Smooth muscle cell of the brain vasculature (primary cell): ENCODE measurements at places on chromosomes 12 and 14.

- DNase-seq, result no peak
Observed at GRCh38 chr14:74909911-74910310, 13.1 kb downstream of the RPS6KL1 start.

- no peak for DNase-seq
Observed at GRCh38 chr12:6337958-6338433, 3.9 kb downstream of the TNFRSF1A start.

- DNase-seq, result no peak
Observed at GRCh38 chr12:63325757-63326156, 174.8 kb upstream of the AVPR1A start.

DNA sequence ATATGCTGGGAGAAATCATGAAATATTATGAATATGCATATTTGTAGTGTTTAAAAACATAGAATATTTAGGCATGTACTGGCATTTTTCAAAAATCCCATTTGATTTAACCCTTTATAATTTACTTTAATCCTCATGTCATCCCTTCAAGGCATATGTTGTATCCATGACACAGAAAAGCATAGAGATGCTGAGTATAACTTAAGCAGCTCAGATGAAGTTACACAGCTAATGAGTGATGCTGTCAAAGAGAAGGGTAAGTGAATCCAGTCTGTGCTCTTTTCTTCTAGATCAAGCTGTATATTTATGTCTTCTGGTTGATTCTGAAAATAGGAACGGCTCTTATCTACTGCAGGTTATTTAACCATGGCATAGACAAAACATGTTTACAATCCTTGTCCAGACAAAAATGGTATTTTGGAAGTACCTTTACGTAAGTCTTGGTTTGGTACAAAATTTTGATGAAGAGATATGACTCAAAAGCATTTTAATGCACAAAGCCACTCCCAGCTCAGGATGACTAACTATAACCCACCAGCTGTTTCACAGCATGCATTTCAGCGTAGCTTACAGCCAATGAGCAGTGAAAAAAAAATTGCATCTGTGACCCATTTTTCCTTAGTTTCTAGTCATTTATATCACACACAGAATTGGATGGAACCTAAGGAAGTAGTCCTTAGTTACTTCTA, 201.7 kb downstream of the STXBP6 start:
- DNase-seq, result peak; percentile 65

- no peak for DNase-seq
Observed at GRCh38 chr12:71640316-71640715, 23.3 kb downstream of the ZFC3H1 start.

GRCh38 chr12:41013881-41014642, 174.1 kb upstream of the PDZRN4 start:
- no peak for DNase-seq

DNA sequence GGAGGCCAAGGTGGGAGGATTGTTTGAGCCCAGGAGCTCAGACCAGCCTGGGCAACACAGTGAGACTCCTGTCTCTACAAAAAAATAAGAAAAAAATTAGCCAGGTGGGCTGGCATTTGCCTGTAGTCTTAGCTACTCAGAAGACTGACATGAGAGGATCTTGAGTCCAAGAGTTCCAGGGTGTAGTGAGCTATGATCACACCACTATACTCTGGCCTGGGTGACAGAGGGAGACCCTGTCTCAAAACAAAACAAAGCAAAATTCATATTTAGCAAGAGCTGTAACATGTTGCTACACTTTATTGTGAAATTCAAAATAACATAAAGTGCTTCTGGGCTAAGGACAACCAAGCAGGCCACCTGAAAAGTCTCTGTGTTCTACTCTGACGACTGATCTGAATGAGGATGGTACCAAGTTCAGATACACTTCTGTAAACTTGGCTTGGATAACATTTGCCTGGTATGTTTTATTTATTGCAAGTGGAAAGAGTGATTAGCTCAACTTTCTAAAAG, 11.6 kb upstream of the STRN3 start:
- DNase-seq, result no peak

DNA sequence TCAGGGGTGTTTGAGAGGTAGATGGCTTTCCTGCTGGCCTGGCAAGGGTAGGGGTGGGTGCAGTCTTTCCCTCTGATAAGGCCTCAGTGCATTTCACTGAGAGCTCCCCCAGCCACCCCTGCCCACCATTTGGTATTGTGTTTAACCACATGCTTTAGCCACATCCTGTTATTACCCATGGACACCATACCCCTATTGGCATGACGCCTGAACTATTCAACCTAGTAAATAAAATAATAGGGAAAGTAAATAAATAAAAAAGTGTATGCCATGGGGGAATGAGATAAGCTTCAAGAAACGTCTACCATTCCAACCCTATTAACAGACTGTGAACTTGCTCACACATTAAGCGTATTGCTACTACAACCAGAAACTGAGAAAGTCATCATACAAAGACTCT, 7.6 kb upstream of the LGR5 start:
- no peak for DNase-seq

DNA sequence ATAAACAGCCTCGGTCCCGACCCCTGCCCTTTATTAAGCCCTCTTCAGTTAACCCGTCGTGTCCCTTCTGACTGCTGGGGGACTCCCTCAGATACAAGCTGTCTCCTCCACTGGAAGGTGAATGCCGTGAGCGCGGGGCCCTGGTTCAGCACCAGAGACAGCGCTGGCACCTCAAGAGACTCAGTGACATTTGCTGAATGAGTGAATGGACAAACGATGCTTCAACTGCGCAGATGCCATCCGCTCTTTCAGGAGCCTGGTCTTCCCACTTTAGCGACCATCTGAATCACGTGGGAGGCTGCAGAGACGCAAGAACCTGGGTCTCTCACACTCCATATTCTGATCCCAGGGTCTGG, 92.6 kb upstream of the SFSWAP start:
- no peak for DNase-seq

DNA sequence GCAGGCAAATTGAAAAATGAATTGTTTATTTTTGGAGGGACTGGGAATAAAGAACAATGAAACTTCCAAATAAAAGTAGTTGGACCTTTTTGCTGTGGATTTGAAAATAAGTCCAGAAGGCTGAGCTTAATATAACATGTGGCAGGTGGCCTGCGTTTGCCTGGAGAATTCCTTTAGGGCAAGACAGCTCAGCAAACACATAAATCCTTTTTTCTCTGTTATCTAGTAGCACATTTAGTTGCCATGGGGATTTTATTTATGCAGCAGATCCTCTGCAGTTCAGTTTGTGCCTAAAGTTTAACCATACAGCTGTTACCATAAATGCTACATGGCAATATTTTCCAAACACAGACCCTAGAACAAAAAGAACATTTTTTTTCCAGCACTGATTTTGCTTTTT, 180.0 kb downstream of the NPAS3 start:
- DNase-seq, result no peak

- DNase-seq, result no peak
Observed at GRCh38 chr14:104496095-104496494, 83.5 kb upstream of the C14orf180 start.

- DNase-seq, result no peak
Observed at GRCh38 chr14:72513965-72514659, 379.8 kb downstream of the DPF3 start.

DNA sequence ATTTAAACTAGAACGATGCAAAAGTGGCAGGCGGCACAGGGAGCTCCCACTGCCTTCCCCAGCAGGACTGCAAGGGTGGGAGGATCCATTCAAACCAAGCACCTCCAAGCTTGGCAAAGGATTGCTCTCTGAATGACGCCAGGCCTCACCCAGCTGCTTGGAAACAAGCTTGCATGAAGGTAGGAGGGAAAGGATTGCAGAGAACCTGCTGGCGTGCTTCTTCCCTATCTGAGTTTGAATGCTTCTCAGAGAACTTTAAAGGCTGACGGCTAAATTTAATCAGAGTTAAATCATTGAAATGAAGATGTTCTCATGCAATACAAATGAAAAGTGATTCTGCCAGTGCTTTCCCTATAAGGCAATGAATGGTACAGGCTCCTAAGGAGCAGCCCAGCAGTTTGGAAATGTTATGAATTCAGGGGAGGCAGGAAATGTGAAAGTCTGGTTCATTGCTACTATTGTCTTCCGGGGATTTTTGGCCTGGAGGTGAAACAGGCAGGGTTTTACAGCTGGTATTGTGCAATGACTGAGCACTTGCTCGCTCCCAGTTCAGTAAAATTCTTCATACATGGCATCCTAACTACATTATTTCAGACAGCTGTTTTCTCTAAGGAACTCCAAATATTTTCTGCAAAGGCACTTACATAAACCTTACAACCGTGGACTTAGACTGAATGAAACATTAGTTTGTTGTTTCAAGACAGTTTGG, 31.9 kb upstream of the DUSP6 start:
- DNase-seq, result no peak

DNA sequence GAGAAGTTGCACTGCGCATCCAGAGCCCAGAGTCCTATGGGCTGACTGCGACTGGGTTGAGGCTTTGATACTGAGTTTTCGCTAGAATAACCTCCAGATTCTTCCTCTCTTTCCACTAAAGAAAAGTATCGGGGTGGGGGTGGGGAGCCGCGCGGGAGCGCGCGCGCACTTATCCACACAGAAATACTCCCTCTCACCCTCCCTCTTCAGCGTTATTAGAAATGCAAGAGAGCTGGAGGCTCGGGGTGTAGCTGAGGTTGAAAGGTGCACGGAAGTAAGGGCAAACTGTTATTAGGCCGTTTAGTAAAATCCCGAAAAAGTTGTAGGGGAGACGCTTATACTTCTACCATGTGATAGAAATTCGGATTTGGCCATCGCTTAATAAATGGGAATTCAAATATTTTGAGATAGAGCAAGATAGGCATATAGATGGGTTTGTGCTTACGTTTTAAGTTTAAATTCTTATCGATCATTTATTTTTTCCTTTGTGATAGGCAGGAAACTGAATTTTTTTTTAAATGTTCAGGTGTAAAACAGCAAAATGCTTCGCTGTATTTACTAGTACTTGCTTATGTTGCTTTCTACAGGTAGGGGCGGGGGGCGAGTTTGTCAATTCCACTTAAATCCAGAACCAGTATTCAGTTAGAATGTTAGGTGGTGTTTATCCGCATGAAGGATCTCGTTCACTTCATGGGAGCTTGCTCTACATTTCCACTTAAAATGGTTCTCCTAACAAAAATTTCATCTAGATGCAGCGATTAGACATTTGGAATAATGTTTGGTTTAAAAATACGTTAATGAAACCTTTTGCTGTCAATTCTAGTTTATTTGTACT, 1.1 kb downstream of the ARHGAP5 start:
- no peak for DNase-seq

DNA sequence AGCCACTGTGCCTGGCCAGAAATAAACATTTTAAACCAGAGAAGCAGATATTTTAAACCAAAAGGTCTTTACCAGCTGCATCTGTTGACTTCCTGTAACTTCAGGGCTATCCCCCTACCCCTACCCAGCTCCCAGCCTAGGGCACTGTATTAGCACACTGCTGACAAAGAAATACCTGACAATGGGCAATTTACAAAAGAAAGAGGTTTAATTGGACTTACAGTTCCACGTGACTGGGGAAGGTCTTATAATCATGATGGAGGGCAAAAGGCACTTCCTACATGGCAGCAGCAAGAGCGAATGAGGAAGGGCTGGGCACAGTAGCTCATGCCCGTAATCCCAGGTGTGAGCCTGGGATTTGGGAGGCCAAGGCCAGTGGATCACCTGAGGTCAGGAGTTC, 26.0 kb downstream of the GEMIN2 start:
- DNase-seq, result no peak

DNA sequence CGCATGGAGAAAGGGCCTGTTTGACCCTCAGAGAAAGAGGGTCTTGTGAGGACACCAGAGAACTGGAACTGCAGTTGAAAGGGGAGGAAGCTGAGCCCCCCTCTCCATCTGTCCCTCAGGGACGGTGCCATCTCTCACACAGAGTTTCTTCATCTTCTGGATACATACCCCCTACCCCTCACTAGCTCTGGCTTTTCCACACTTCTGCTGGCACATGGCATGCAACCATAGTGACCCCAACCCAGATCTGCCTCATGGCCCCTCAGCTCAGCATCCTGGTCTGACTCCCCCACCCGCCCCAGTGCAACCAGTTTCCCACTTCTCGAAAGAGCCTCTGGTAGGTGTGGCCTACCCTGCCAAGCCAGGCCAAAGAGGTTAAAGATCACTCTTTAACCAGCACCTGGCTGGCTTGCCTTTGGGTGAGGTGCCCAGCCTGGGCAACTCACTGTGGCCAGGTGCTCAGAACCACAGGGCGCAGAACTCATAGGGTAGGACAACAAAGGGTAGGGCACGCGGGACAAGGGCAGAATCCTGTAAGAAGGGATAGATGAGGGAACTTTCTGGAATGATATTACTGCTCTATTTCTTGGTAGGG, 25.8 kb downstream of the GALNT16 start:
- DNase-seq, result no peak

DNA sequence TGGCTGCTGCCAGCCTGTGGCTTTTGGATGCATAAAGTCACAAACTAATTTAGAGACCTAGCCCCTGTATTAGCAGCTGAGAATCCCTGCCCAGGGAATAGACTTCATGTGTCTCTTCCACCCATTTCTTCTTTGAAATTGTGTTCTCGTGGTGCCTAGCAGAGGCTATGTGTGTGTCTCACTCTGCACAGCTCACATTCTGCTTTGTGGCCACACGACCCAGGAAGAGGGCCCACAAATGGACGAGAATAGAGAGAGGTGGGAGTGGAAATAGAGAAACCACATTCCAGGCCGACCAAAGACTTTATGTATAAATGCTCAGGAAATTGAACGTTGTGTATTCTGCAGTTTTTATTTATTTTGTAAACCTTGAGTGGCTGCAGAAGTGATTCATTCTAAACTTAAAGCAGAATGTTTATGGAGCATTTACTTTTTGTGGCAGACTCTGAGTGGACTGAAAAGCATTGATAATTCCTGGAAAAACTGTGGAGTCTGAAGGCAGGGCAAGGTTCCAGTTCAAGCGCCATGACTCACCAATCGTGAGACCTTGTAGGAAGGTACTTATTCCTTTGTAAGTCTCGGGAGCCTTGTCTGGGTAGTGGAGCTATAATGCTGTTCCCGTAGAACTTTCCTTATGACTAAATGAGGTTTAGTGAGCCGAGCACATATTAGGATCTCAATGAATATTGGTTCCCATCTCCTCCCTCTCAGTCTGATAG, 9.1 kb downstream of the B4GALNT3 start:
- no peak for DNase-seq

GRCh38 chr12:26125400-26126339, 833 bp upstream of the BHLHE41 start:
- DNase-seq, result no peak

- DNase-seq, result no peak
Observed at GRCh38 chr14:91389150-91389549, 28.5 kb downstream of the CCDC88C start.

GRCh38 chr12:14834509-14834908, 8.8 kb downstream of the ART4 start:
- DNase-seq, result no peak

- no peak for DNase-seq
Observed at GRCh38 chr14:55851301-55851700, 266.9 kb upstream of the PELI2 start.

GRCh38 chr12:15536446-15536845, 214.1 kb downstream of the PTPRO start:
- DNase-seq, result no peak
